Activated T-helper 1 cell treated with anti-CD3 and anti-CD28 coated beads, Interleukin-12 subunit alpha, Interleukin-12 subunit beta, Interleukin-2, Interleukin-4 antibody, amounts not matched to agents 30 ng/mL and 10 ng/mL and 1 ng/mL, durations not matched to agents 14 hours and 24 hours and 36 hours (primary cell): ENCODE measurements at places on chromosomes 2 and 18. TPM values are rescaled to one million over a fixed set of nuclear protein-coding genes. Genes with fewer than 3 reads are reported as not detected.

Gene HRH4
- total RNA-seq, result 1.7 and 1.9 TPM in 2 replicates

- H3K36me3 ChIP-seq, result no peaks in the 10 kb centered on the region
- no peak overlapping the region for H3K27ac ChIP-seq
- DNase-seq, result no peak
- H3K4me1 ChIP-seq, result no peaks in the 10 kb centered on the region
Measured at GRCh38 chr2:205375461-205376448, 306.5 kb upstream of the NRP2 start.

DNA sequence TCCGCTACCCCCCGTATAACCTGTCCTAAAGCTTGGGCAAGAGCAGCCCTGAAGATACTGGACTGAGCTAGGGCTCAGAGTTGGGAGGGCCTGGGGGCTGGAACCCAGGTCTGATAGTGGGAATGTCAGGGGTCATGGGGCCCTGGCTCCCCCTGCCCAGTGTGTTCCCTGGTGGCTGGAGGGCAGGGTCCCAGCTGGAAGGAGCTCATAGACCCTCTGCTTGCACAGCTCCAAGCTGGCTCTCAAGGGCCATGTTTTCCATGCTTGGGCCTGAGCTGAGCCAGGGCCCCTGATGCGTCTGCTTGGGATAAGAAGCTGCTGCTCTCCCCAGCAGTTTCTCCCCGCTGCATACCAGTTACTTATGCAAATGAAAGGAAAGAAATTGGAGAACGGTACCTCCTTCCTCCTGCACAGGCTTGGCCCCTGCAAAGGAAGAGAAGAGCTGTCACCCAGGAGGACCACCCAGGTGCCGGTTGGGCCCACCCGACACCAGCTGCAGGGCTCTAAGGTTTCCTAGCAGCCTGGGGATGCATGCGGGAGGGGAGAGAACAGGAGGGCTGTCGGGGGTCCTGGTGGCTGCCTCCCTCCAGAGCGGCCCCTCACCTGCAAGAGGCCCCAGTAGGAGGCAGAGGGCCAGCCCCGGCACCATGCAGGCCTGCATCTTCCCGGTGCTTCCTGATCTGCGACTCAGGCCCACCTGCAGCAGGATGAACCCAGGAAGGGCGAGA is 628 bp downstream of the OTOS start:
- no peaks in the 10 kb centered on the region for H3K36me3 ChIP-seq
- no peak for DNase-seq
- H3K27ac ChIP-seq, result no peak overlapping the region
- peaks cover 9% of the 10 kb centered on the region for H3K27me3 ChIP-seq

DNA sequence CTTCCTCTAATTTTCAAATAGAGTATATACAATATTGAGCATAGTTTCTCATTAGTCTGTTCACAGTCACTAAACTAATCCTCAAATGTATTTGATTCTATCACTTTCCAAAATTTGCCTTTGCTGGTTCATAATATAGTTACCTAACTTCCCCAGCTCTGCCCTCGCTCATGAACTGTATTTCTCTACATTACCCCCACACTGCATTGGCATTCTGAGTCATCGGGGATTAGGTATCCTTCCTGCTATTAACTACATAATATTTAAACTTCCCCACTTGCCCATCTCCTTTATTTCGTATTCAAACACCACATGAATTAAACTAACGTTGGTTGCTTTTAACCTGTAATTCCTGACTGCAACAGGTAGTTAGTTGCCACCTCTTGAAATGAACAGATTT is 14.8 kb upstream of the CLASP1 start:
- H3K27ac ChIP-seq, result no peak overlapping the region
- H3K36me3 ChIP-seq, result peaks cover 10% of the 10 kb centered on the region
- no peaks in the 10 kb centered on the region for H3K27me3 ChIP-seq
- no peak overlapping the region for H3K4me3 ChIP-seq
- DNase-seq, result no peak
- no peaks in the 10 kb centered on the region for H3K4me1 ChIP-seq

DNA sequence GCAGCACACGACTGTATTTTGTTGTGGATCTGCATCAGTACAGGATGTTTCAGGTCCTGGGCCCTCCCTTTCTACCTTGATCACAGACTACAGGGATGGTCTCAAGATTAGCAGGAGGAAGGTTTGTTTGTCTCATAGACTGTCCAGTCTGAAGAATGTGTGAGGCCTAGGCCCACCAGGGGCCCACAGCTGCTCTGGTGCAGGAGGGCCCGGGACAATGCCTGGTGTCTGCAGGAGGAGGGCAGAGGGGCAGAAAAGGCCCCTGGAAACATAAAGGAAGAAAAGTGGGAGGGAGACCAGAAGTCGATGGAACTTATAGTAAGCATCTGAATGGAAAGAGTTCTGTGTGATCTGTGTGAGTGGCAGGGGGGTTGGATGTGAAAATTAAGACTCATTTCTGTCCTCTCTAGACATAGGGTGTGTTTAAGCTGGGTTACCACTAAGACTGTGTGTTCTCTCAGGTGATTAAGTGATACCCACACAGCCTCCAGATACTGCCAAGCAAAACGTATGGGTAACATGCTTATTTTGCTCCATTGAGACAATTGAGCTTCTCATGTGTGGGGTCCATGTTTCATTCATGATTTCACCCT is 33.4 kb upstream of the LPIN2 start:
- H3K4me1 ChIP-seq, result peaks cover 34% of the 10 kb centered on the region
- H3K36me3 ChIP-seq, result peaks cover 3% of the 10 kb centered on the region
- H3K4me3 ChIP-seq, result no peak overlapping the region
- DNase-seq, result no peak
- peak overlapping the region; percentile 77 for H3K27ac ChIP-seq

DNA sequence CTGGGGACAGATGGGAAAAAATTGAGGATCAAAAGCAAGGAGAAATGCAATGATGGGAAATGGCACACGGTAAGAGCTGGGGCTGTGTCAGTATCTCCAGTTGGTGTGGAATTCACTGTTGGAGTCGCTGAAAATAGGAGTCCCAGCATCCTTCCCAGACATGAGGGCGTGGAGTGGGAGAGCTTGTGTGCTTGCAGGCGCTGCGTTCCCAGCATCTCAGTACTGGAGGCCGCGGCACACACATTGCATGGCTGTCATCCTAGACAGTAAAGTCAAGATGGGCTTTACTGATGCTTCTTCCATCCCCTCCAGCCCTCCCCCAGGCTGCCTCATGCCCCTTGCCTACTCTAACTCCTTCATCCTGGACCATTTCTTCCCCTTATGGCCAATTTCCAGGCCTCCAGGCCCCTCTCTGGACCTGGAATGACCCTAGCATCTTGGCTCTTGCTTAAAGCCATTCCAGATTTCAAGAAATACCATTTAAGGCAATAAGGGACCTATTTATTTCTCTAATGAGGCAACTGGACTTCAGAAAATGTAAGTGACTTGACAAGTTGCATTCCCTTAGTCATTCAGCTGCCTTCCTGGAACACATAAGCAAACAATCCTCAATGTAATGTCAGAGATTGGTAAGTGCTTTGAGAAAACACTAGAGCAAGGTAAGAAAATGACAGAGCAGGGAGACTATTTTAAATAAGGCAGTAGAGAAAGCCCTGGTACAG is 70.5 kb upstream of the TTC39C start:
- no peak overlapping the region for H3K27ac ChIP-seq
- no peak for DNase-seq
- peaks cover 2% of the 10 kb centered on the region for H3K36me3 ChIP-seq
- peaks cover 35% of the 10 kb centered on the region for H3K27me3 ChIP-seq

DNA sequence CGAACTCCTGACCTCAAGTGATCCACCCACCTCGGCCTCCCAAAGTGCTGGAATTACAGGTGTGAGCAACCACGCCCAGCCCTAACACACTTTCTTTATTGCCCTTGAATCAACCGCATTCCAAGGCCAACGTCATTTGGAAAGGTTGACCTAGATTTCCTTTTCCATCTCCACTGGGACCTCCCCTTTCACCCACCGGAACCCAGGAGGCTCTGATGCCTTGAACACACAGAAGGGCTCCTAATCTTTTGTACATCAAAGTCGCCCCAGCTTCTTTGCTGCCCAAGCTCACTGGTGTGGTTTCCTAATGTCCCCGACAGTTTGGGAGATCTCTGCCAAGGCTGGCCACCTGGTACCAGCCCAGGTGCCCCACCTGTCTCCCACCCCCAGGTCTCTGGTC is 46.2 kb upstream of the CAB39 start:
- H3K36me3 ChIP-seq, result peaks cover 4% of the 10 kb centered on the region
- H3K4me1 ChIP-seq, result peaks cover 93% of the 10 kb centered on the region
- H3K27ac ChIP-seq, result peak overlapping the region; percentile 91

GRCh38 chr18:53056064-53056463 is 716.1 kb downstream of the DCC start:
- DNase-seq, result no peak
- no peak overlapping the region for H3K27ac ChIP-seq
- no peak overlapping the region for H3K4me3 ChIP-seq
- no peaks in the 10 kb centered on the region for H3K36me3 ChIP-seq
- no peaks in the 10 kb centered on the region for H3K4me1 ChIP-seq

- peak overlapping the region; percentile 21 for H3K4me3 ChIP-seq
- H3K4me1 ChIP-seq, result peaks cover 74% of the 10 kb centered on the region
- no peaks in the 10 kb centered on the region for H3K27me3 ChIP-seq
- peaks cover 43% of the 10 kb centered on the region for H3K36me3 ChIP-seq
Measured at GRCh38 chr2:230758566-230759480, 46.2 kb downstream of the CAB39 start.

GRCh38 chr18:49920731-49921130 is 107.4 kb upstream of the ACAA2 start:
- peaks cover 21% of the 10 kb centered on the region for H3K27me3 ChIP-seq
- H3K4me3 ChIP-seq, result no peak overlapping the region
- no peak for DNase-seq
- no peak overlapping the region for H3K27ac ChIP-seq
- no peaks in the 10 kb centered on the region for H3K36me3 ChIP-seq

Gene SLC4A5
- 0.47 and 0.71 TPM in 2 replicates for total RNA-seq

Gene C2orf66
- total RNA-seq, result 0.18 and 0.42 TPM in 2 replicates

GRCh38 chr2:208025037-208025813 is at the start of gene PLEKHM3:
Gene PLEKHM3, minus strand, starts transcription at chr2:208025527. Its CDS starts 23,888 bp downstream, at chr2:208001639.
- peak; percentile 73 for DNase-seq
- H3K36me3 ChIP-seq, result no peaks in the 10 kb centered on the region
- H3K4me1 ChIP-seq, result peaks cover 17% of the 10 kb centered on the region
- no peaks in the 10 kb centered on the region for H3K27me3 ChIP-seq
- peak within 1 kb of the TSS; percentile 95 for H3K4me3 ChIP-seq

Gene FHOD3
- total RNA-seq, result not detected in 2 replicates

Gene VAMP5
- 31.7 and 40.0 TPM in 2 replicates for total RNA-seq

Gene RAD51AP2
- total RNA-seq, result not detected in 2 replicates

DNA sequence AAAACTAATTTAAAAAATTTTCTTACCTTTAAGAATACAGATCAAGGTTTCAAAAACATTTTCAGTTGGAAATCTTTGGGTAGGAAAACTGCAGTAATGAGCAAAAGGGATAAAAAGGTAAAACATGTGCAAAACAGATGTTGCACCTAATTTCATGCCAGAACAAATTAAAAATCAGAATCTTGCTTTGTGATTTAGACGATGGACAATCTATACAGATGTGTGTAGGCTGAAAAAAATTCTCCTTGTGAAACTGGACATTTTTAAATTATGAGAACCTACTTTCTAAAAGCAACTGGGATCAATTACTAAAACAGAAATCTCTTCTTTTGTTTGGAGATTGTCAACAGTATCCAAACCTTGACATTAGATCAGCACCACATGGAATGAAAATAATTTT is 183.2 kb upstream of the ITGA4 start:
- no peak overlapping the region for H3K27ac ChIP-seq
- H3K36me3 ChIP-seq, result peaks cover 2% of the 10 kb centered on the region
- no peak for DNase-seq
- peaks cover 22% of the 10 kb centered on the region for H3K4me1 ChIP-seq
- H3K4me3 ChIP-seq, result no peak overlapping the region

GRCh38 chr2:70041663-70042062 is 45.6 kb upstream of the PCBP1 start:
- no peak for DNase-seq
- H3K4me1 ChIP-seq, result peaks cover 81% of the 10 kb centered on the region
- peaks cover 34% of the 10 kb centered on the region for H3K36me3 ChIP-seq
- no peak overlapping the region for H3K27ac ChIP-seq

Gene ZNF804A
- total RNA-seq, result 0.05 TPM in 1 of 2 replicates, not detected in the other

GRCh38 chr2:153394247-153394646 is 84.3 kb downstream of the RPRM start:
- H3K36me3 ChIP-seq, result no peaks in the 10 kb centered on the region
- H3K27me3 ChIP-seq, result no peaks in the 10 kb centered on the region
- H3K4me3 ChIP-seq, result no peak overlapping the region
- no peaks in the 10 kb centered on the region for H3K4me1 ChIP-seq

Gene RAB17
- not detected in 2 replicates for total RNA-seq

- H3K36me3 ChIP-seq, result peaks cover 1% of the 10 kb centered on the region
- H3K4me1 ChIP-seq, result no peaks in the 10 kb centered on the region
- no peak overlapping the region for H3K4me3 ChIP-seq
- no peak overlapping the region for H3K27ac ChIP-seq
Measured at GRCh38 chr2:171187819-171188218, 27.1 kb upstream of the TLK1 start.

DNA sequence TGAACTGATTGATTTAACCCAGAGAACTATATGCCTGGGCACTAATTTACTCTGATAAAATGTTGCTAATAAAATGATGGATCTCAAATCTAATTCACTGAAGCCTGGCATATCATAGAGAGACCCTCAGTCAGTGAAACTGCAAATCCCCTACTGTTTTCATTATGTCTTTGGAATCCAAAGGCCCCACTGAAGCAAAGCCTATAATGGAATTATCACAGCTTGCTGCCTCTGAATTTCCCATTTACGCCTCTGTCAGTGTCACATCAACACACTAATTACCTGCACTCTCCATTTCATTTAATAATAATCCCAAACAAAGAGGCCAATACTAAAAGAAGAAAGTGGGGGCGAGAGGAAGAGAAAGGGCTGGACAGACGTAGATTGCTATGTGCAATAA is 470.9 kb downstream of the MBD2 start:
- H3K4me1 ChIP-seq, result no peaks in the 10 kb centered on the region
- no peaks in the 10 kb centered on the region for H3K27me3 ChIP-seq
- no peak overlapping the region for H3K27ac ChIP-seq
- no peaks in the 10 kb centered on the region for H3K36me3 ChIP-seq

DNA sequence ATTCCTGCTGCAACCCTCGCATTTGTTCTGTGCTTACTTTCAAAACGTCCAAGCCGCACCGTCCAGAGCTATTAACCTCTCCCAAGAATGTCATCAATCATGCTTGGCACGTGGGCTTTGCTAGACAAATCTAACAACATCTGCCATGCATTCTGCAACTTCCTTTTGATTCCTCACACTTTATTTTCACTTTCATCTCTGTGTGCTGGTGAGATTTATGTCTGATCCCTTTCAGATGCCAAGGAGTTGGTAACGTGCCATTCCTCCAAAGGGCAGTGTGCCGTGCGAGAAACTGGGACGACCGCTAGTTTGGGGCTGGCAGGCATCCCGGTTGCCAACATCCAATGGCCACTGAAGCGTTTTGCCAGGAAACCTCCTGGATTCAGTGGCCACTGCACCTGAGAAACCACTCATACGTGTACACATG is 230.0 kb upstream of the PARD3B start:
- peaks cover 21% of the 10 kb centered on the region for H3K27me3 ChIP-seq
- peaks cover 7% of the 10 kb centered on the region for H3K4me1 ChIP-seq
- DNase-seq, result no peak
- H3K27ac ChIP-seq, result no peak overlapping the region
- H3K36me3 ChIP-seq, result no peaks in the 10 kb centered on the region
